ENCODE measurements at places on chromosomes 6 and 20.

DNA sequence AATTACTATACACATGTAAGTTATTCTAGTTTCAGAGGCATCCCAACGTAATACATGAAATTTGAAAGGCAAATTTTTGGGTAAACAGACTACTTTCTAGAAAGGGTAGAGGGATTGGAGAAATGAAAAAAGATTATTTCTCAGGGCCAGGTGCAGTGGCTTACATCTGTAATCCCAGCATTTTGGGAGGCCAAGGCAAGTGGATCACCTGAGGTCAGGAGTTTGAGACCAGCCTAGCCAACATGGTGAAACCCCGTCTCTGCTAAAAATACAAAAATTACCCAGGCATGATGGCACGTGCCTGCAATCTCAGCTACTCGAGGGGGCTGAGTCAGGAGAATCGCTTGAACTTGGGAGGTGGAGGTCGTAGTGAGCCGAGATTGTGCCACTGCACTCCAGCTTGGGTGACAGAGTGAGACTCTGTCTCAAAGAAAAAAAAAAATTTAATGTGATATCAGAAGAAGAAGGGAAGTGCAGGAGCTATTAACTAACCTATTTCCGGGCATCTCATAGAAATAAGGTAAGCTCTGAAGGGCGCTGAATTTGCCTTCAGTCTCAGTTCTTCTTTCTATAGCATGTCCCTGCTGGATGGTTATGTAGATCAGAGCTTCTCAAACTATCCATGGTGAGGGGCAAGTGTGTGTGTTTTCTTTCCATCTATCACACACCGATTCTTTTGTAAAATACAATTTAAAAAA is 100.3 kb upstream of the MTHFD1L start:
- DNase-seq: no peak

DNA sequence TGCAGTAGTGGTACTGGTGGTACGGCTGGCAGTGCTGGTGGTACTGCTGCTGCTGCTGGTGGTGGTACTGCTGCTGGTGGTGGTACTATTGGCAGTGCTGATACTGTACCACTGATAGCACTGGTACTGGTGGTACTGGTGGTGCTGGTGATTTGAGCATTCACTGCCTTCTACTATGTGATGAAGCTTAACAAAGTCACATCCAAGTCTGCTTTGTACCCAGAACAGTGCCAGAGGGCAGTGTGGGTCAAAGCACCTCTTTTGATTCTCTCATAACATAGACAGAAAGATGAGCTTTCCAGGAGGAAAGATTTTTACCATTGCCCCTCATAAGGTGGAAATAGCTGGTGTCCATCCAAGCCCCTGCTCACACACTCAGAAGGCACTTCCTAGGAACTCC is 48.7 kb downstream of the ANKRD6 start:
- no peak for DNase-seq

DNA sequence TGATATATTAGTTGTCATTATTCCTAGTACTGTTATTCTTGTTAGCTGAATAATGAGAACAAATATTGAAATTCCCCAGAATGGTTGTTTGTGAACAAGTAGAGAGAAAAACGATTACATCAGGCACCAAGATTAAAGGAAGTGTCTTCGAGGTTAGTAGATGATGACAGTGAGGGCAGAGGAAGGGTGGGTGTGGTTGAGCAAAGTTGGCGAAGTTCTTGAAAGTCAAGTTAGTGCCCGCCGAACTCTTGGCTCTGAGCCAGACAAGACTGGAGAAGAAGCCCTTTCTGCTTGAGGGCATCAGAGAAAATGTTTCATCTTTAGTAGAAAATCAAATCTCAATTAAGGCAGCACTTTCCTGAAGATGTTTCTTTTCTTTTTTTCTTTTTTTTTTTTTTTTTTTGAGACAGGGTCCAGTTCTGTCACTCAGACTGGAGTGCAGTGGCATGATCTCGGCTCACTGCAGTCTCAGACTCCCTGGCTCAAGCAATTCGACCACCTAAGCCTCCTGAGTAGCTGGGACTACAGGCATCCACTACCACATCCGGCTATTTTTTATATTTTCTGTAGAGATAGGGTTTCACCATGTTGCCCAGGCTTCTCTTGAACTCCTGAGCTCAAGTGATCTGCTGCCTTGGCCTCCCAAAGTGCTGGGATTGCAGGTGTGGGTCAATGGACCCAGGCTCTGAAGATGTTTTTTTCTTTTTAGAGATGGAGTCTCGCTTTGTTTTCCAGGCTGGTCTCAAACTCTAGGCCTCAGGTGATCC is 77.1 kb downstream of the SGK1 start:
- DNase-seq: peak; percentile 87

DNA sequence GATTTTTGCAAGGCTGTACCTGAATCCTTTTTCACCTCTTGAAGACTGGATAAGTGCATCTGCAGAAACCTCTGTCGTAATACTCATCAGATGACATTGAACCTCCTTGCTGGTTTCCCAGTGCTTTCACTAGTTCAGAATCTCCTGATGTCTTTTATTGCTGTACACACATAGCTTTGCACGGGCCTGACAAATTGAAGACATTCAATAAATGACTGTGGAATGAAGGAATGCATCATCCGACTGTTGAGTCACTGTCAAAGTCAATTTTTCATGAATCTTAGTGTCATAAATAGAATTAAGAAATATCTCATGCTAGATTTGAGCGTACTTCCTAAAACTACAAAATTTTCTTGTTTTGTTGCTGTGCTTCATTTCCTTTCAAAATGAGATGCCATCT is 598.2 kb upstream of the MAP3K7 start:
- DNase-seq: no peak

DNA sequence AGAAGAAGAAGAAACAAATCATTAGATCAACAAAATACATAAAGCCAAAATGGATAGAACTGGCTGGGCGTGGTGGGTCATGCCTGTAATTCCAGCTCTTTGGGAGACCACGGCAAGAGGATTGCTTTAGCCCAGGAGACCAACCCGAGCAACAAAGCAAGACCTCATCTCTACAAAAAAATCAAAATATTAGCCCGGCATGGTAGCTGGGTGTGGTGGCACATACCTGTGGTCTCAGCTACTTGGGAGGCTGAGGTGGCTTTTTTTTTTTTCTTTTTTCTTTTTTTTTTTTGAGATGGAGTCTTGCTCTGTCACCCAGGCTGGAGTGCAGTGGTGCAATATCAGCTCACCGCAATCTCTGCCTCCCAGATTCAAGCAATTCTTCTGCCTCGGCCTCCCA is 21.5 kb downstream of the NINL start:
- no peak for DNase-seq
